ENCODE measurements at places on chromosomes 12 and 14.

- no peak for DNase-seq
These were observed 44.6 kb upstream of the VRK1 start for GRCh38 chr14:96752594-96752993.

DNA sequence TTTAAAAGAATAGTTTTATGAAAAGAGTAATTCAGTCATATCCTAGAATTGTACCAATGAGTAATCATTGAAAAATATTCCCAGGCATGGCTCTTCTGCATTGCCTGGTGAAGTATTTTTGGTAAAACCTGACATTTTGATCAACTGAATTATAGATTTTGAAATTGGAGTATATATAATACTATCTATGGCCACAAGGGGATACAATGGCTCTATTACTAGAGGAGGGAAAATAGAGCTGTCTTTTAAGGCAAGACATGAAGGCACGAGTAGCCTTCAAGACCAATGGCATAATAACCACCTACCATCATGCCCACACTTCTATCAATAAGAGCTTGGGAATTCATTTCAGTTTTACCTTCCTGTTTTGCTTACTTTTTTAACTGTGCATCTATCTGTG is 1241.4 kb upstream of the TMEM132C start:
- peak; percentile 18 for DNase-seq

- DNase-seq, result no peak
These were observed 57.9 kb upstream of the GPR68 start for GRCh38 chr14:91302391-91302790.

DNA sequence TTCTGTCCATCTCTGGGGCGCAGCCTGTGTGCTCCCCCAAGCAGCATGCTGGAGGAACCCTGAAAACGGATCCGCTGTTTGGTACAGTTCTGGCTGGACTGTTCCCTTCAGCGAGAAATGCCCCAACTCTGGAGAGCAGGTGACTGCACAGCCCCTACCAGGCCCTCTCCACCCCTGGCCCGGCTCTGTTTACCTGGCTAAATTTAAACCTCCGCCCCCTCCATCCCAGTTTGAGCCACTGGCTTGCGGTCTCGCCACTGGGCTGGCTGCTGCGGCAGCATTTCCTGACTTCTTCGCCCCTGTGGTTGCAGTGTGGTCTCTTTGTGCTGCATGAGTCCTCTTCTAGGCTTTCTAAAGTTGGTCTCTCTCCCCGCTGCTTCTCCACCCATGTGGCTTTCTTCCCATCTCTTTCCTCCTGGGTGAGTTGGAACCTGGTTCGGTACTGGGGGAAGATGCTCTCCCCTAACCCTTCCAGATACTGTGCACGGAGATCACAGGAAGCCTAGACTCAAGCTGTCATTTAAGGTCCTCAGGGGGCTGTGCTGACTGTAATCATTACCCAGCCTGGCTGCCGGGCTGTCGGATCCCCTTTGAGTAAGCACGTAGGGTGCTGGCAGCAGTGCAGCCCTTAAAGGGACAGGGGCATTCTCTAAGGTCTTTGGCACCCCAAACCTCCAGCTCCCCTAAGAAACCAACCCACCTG is 60.6 kb downstream of the FBXL14 start:
- no peak for DNase-seq

- DNase-seq, result no peak
These were observed 174.6 kb upstream of the C14orf180 start for GRCh38 chr14:104404922-104405321.

- no peak for DNase-seq
These were observed 88.1 kb downstream of the TMEM30B start for GRCh38 chr14:61192989-61193388.

GRCh38 chr12:121806546-121807423 is 3.0 kb downstream of the SETD1B start:
- DNase-seq, result peak; percentile 40

- DNase-seq, result no peak
These were observed 24.4 kb downstream of the JAG2 start for GRCh38 chr14:105144026-105144665.
